ENCODE measurements at places on chromosomes 11 and 22. TPM values are rescaled to one million over a fixed set of nuclear protein-coding genes. Genes with fewer than 3 reads are reported as not detected.
A peak's percentile ranks its signal among the peaks of the same experiment; 100 is the strongest.

- no peaks in the 10 kb centered on the region for H3K36me3 ChIP-seq
- H3K4me3 ChIP-seq: peak overlapping the region; percentile 59
- peaks cover 13% of the 10 kb centered on the region for H3K4me1 ChIP-seq
- H3K27me3 ChIP-seq: no peaks in the 10 kb centered on the region
- peak overlapping the region; percentile 93 for H3K27ac ChIP-seq
- peak; percentile 100 for DNase-seq
Measured at GRCh38 chr22:40651563-40652501, 15.3 kb upstream of the MRTFA start.

- no peak overlapping the region for H3K27ac ChIP-seq
- H3K27me3 ChIP-seq: no peaks in the 10 kb centered on the region
- no peak overlapping the region for H3K4me3 ChIP-seq
Measured at GRCh38 chr22:50363166-50363802, 20.2 kb downstream of the PPP6R2 start.

GRCh38 chr11:118703563-118704106, 24.2 kb upstream of the TREH start:
- no peak overlapping the region for H3K27ac ChIP-seq
- H3K27me3 ChIP-seq: peaks cover 23% of the 10 kb centered on the region
- no peak overlapping the region for H3K4me3 ChIP-seq
- DNase-seq: no peak

- H3K27me3 ChIP-seq: peaks cover 3% of the 10 kb centered on the region
- no peak for DNase-seq
- no peak overlapping the region for H3K27ac ChIP-seq
- H3K4me1 ChIP-seq: no peaks in the 10 kb centered on the region
Measured at GRCh38 chr11:70504246-70505020, 106.1 kb downstream of the CTTN start.

DNA sequence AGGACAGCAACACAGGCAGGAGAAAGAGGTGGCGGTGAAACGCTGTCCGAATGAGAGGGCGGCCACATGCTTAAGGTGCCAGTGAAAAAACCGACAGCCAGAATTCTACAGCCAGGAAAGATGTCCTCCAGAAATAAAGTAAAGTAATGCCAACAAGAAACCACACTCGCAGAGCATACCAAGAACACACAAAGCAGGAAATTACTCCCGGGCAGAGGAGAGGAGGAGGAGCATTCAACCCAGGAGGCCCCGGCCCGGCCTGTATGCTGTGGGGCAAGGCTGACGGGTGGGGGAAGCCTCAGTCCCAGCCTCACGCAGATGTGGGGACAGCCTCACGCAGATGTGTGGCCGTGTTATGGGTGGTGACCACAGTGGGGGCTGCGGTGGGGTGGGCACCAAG, 28.0 kb downstream of the CHID1 start:
- H3K27me3 ChIP-seq: no peaks in the 10 kb centered on the region
- no peak overlapping the region for H3K4me3 ChIP-seq

GRCh38 chr11:8290081-8290810, 26.6 kb upstream of the LMO1 start:
- H3K27me3 ChIP-seq: peaks cover 22% of the 10 kb centered on the region
- no peak overlapping the region for H3K27ac ChIP-seq
- no peak for DNase-seq
- no peaks in the 10 kb centered on the region for H3K4me1 ChIP-seq

DNA sequence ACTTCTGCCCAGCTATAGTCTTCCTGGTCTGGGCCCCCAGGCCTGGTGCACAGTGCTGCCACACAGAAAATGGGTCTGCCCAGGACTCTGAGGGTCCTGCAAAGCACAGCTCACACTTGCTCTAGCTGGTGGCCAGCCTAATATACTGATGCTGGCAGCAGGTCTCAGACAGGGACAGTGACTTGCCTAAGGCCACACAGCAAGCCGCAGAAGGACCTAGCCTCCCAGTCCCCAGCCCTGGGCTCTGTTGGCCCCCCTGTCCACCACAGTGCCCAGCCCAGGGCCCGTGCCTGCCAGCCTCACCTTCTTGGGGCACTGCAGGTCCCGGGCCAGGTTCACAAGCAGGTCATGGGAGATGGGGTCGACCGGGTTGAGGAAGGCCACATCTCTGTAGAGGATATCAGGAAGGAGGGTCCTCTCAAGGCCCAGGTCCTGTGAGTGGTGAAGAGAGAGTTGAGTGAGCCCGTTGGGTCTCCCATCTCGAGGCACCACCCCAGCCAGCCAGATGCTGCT, 3.3 kb downstream of the LRRC75B start:
- H3K27me3 ChIP-seq: no peaks in the 10 kb centered on the region
- no peak overlapping the region for H3K4me3 ChIP-seq
- no peak for DNase-seq
- no peak overlapping the region for H3K27ac ChIP-seq
- H3K4me1 ChIP-seq: no peaks in the 10 kb centered on the region

DNA sequence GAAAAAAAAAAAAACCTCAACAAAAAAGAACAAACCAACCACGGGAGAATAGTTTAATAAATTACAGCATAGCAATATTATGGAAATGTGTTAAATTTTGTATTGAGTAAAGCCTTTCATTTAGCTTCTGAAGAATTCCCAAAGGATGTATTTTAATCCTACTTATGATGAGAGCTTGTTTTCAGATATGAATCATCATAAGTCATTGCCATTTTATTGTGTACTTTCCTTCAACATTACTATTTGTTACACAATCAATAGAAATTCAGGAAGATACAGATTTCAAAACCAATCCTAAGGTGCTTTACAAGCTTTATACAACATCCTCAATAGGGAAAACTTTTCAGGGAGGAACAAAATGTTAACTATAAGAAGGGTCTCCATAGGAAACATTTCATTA, 200.6 kb upstream of the CTSC start:
- H3K4me3 ChIP-seq: no peak overlapping the region
- no peak overlapping the region for H3K27ac ChIP-seq
- DNase-seq: peak; percentile 56
- H3K27me3 ChIP-seq: no peaks in the 10 kb centered on the region
- peaks cover 8% of the 10 kb centered on the region for H3K4me1 ChIP-seq
- H3K36me3 ChIP-seq: no peaks in the 10 kb centered on the region

DNA sequence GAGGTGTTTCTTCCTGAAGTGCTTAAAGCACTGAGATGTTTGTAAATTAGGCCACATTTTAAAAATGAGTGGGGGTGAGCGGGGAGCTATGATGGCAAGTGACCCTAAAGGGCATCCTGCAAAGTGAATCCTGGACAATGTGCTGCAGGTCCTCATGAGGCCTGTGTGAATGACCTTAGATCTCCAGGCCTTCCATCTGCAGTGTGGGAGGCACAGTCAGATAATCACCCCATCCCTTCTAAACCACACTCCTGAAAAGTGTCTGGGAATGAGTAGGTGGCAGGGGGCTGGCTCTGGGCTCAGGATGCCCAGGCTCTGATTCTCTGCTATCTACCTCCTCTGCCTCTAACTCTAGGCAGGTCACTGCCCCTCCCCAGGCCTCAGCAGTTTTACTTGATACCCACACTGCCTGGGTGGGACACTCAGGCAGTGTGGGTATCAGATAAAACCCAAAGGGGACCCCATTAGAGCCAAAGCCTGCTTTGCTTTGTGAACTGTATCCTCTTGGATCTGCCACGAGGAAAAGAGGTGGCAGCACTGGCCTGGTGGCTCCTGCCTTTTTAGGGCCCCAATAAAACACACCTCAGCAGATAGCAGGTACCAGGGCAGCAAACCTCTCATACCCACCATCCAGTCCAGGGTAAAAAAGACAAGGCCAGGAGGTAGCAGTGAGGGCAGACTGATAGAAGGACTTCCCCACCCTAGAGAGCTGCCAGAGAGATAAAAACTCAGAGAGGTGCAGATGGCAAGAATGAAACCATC, 10.5 kb downstream of the STARD10 start:
- H3K27ac ChIP-seq: no peak overlapping the region
- peaks cover 6% of the 10 kb centered on the region for H3K4me1 ChIP-seq
- no peak for DNase-seq
- H3K27me3 ChIP-seq: peaks cover 4% of the 10 kb centered on the region
- no peaks in the 10 kb centered on the region for H3K36me3 ChIP-seq

- no peak overlapping the region for H3K4me3 ChIP-seq
- no peaks in the 10 kb centered on the region for H3K27me3 ChIP-seq
- peaks cover 5% of the 10 kb centered on the region for H3K4me1 ChIP-seq
- H3K36me3 ChIP-seq: peaks cover 30% of the 10 kb centered on the region
- no peak for DNase-seq
- no peak overlapping the region for H3K27ac ChIP-seq
Measured at GRCh38 chr22:17882162-17882561, 107.9 kb upstream of the BID start.

DNA sequence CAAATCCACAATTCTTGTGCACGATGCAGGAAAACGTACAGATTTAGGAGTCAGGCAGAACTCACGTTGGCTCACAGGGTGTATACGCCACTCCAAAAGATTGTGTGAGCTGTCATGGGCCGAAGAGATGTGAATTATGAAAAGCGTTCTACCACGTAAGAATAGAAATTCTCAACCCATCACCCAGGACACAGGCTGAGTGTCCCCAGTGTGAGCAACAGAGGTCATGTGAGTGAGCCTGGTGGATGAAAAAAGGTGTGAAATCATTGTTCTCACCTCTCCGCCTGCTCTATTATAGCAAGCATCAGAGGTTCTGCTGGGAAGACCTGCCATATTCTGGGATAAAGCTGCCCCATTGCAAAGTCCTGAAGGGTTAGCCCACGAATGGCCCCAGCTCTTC, 235.0 kb downstream of the MN1 start:
- H3K4me3 ChIP-seq: no peak overlapping the region
- no peak for DNase-seq
- no peaks in the 10 kb centered on the region for H3K4me1 ChIP-seq
- H3K36me3 ChIP-seq: no peaks in the 10 kb centered on the region

GRCh38 chr11:15228331-15228849, 113.7 kb downstream of the INSC start:
- H3K4me1 ChIP-seq: no peaks in the 10 kb centered on the region
- H3K27ac ChIP-seq: no peak overlapping the region
- H3K27me3 ChIP-seq: no peaks in the 10 kb centered on the region
- no peak overlapping the region for H3K4me3 ChIP-seq
- H3K36me3 ChIP-seq: no peaks in the 10 kb centered on the region

- H3K27ac ChIP-seq: no peak overlapping the region
- H3K4me3 ChIP-seq: no peak overlapping the region
- H3K4me1 ChIP-seq: no peaks in the 10 kb centered on the region
- H3K27me3 ChIP-seq: no peaks in the 10 kb centered on the region
- DNase-seq: no peak
Measured at GRCh38 chr11:83611600-83611999, 325.4 kb upstream of the CCDC90B start.

DNA sequence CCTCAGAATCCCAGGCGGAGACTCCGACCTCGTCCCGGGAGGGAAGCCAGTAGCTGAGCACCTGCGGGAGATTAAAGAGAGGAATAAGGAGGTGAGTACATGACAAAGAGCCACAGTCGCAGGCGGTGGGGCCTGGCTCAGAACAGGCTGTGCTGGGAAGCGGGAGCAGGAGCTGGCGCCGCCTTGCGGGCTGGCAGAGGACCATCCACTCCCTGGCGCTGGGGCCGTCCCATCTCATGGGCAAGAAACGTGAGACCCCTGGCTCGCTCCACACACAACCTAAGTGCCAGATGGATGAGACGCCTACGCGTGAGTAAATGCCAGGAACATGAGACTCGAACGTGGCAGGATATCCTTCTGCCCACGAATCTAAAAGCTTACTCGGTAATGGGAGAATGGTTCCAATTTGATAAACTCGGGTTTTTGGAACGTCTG, 6.3 kb downstream of the CEND1 start:
- peaks cover 6% of the 10 kb centered on the region for H3K4me1 ChIP-seq
- H3K36me3 ChIP-seq: peaks cover 14% of the 10 kb centered on the region
- H3K27ac ChIP-seq: peak overlapping the region; percentile 46
- no peaks in the 10 kb centered on the region for H3K27me3 ChIP-seq

DNA sequence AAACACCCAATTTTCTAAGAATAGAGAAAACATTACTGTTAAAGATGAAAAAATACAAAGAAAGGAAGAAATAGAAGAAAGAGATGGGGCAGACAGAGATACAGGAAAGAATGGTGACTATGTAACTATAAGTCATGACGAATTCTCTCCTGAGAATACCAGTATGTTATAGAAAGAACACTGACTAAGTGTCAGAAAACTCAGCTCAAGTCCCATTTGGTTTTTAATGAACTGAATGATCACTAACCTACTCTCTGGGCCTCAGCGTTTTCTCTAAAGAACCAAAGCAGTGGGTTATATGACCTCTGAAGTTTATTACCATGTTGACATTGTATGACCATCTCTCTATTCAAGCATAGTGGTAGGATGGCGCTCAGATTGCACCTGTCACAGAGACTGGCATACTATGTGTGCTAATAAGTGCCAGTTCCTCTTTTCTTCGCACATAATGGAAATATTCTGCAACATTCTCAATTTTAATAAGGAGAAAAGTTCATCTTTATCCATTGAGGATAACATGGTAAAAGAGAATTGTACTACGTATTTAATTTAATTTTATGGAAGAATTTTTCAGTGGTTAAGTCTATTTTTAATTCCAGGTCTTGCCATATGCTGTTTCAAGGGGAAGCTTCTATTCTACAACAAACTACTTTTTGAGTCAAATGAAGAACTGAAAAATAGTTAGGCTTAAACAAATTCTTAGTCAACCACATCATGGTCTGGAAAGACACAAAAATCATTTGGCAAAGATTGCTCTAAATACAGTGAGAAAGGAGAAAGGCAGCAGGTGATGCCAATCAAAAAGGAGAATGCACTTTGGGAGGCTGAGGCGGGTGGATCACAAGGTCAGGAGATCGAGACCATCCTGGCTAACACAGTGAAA, 25.0 kb upstream of the EED start:
- no peak for DNase-seq
- no peak overlapping the region for H3K27ac ChIP-seq
- peaks cover 6% of the 10 kb centered on the region for H3K27me3 ChIP-seq
- H3K36me3 ChIP-seq: no peaks in the 10 kb centered on the region

- no peak overlapping the region for H3K27ac ChIP-seq
- no peaks in the 10 kb centered on the region for H3K36me3 ChIP-seq
- DNase-seq: no peak
- H3K4me1 ChIP-seq: no peaks in the 10 kb centered on the region
- H3K27me3 ChIP-seq: peaks cover 37% of the 10 kb centered on the region
Measured at GRCh38 chr11:76321820-76322524, 59.0 kb downstream of the THAP12 start.

- H3K4me3 ChIP-seq: no peak overlapping the region
- H3K4me1 ChIP-seq: peaks cover 2% of the 10 kb centered on the region
- no peak for DNase-seq
- H3K27ac ChIP-seq: no peak overlapping the region
Measured at GRCh38 chr22:45645150-45645525, 26.5 kb upstream of the ATXN10 start.

DNA sequence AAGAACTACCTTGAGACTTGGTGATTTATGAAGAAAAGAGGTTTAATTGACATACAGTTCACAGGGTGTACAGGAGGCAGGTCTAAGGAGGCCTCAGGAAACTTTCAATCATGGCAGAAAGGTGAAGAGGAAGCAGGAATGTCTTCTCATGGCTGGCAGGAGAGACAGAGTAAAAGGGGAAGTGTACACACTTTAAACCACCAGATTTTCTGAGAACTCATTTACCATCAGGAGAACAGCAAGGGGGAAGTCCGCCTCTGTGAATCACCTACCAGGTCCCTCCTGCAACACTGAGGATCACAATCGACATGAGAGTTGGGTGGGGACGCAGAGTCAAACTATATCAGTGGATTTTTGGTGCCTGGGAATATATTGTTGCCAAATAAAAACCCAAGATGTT, 40.3 kb upstream of the OR5D13 start:
- no peak for DNase-seq
- H3K27ac ChIP-seq: no peak overlapping the region
- H3K4me3 ChIP-seq: no peak overlapping the region
- no peaks in the 10 kb centered on the region for H3K4me1 ChIP-seq
- H3K36me3 ChIP-seq: no peaks in the 10 kb centered on the region

PATE4 gene
- total RNA-seq: not detected

TRIM6 gene
- total RNA-seq: 5.0 TPM

GPR83 gene
- total RNA-seq: under 0.01 TPM

CHRM1 gene
- total RNA-seq: not detected

SPTBN2 gene
- total RNA-seq: 0.18 TPM

Data from IMR-90 (cell line).